Stimulated activated CD4-positive, alpha-beta T cell treated with anti-CD3 and anti-CD28 coated beads, Interleukin-2, amount 100 ng/mL, for 24 hours (primary cell): ENCODE measurements at places on chromosomes 2 and 18.

DNA sequence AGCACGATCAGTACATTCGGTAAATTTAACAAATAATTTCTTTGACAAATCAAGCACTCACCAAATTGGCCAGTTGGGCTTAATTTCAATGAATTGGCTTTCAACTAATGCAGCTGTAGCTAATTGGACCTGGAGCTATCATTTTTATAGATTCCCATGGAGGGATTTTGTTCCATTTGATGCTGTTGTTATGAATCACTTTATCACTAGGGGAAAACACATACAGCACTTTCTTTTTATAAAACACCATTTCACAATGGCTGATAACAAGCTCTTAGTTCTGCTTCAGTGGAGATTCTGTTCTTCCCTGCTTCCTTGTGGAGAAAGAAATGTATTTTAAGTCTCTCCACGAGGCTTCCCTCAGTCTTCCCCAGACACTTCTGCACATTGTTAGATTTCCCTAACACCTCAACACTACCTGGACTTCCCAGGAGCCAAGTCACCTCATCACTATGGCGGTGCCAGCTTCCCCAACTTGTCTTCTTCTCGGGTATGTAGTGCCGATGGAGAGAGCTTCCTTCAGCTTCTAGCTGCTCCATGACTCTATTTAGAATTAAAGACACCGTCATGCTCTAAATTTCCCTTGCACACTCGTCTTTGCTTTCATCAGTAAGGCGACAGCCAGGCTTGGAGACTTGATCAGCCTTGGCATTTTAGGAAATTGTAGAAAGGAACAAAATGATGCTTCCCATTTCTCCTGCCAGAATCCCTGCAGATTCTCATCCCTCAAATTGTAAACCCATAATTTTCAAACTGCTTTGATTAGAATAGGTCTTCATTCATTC, 72.0 kb downstream of the INPP5D start:
- no peak for DNase-seq

DNA sequence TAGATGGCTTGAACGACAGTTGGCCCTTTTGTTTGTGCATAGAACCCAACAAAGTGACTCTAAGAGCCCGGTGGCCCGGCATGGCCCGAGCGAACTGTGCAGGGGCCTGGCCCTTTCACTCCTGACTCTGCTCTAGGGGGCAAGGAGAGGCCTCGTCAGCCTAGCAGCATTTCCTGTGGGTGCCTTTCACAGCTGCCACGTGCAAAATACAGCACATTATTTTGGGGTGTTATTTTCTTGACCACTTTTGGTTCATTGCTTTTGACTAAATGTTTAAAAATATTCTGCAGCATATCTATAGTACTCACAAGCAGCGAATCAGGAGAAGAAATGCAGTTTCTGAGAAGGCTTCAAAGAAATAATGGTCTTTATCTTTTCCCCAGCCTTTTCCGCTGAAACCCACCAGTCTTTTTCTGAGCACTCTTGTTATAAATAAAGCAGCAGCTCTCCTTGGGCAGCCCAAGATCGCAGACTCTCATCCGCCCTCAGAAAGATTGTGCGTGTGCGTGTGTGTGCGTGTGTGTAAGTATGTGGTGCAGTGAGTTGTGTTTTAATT, 31.3 kb downstream of the DGKD start:
- DNase-seq: no peak

- DNase-seq: no peak
These were observed 15.9 kb upstream of the ARMC9 start for GRCh38 chr2:231182513-231182899.

DNA sequence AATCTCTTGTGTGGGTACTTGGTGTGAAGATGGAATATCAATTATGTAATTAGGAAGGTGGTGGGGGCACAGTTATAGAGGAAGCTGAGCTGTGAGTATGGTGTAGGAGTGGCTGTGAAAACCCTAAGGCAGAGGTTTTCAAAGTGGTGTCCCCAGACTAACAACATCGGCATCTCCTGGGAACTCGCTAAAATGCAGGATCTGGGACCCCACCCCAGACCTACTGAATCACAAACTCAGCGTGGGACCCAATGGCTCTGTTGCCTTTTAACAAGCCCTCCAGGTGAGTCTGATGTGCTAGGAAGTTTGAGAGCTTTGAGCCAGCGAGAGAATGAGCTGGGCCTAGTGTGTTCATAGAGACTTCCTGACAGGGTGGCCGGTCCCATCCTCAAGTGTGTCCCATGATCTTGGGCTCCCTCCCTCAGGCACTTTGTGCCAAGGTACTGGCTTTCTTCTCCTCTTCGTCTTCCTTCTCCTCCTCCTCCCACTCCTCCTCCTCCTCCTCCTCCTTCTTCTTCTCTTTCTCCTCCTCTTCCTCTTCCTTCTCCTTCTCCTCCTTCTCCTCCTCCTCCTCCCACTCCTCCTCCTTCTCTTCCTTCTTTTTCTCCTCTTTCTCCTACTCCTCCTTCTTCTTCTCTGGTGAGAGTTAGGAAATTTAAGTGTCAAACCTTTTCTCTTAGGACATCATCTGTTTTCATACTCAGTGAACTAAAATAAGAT, 86.6 kb downstream of the PDK1 start:
- no peak for DNase-seq

DNA sequence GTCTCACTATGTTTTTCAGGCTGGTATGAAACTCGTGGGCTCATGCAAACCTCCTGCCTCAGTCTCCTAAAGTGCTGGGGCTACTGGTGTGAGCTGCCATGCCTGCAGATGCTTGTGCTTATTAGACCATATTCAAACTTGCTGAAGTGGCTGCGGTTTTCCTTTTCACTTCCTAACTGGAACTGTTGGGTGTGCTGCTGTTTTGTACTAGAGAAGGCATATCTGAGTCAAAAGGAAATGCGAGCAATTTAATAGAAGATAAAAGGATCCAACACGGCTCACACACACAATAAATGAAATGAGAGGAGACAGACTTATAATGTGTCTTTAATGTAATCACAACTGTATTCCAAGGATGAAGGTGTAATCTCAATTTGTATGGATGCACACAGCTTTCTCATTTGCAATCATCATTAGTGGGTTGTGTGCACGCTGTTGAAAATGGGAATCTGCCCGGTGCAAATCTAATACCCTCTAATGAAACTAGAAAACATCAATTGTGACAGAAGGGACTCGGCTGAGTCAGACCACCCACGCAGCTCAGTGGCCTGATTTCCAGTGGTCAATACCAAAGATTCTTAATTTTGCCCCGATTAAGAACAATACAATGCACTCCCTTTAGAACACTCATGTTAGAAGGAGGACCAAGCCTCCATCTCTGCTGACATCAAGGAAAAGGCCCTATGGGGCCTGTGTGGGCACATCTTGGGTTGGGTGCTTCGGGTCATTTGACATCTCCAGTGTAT, 532.7 kb downstream of the TDRD15 start:
- no peak for DNase-seq

- no peak for DNase-seq
These were observed 93.0 kb upstream of the MYO3B start for GRCh38 chr2:170084820-170085491.

- DNase-seq: no peak
These were observed 532 bp downstream of the MYOM1 start for GRCh38 chr18:3219241-3219630.

DNA sequence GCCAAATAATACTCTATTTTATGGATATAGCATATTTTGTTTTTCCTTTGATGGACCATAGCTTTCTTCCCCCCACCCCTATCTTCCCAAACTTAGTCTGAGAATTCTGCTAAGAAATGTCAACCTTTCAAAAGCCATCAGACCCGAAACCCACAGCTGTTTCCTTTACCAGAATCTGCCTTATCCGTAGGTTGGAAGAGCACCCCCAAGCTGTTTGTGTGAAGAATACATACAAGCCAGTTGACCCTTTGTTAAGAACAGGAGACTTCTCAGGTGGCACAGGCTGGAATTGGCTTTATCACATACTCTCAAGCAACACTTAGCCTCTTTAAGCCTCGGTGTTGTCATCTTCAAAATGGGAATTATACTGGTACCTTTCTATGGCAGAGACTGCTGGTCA, 135.1 kb downstream of the ACTR3 start:
- DNase-seq: no peak

DNA sequence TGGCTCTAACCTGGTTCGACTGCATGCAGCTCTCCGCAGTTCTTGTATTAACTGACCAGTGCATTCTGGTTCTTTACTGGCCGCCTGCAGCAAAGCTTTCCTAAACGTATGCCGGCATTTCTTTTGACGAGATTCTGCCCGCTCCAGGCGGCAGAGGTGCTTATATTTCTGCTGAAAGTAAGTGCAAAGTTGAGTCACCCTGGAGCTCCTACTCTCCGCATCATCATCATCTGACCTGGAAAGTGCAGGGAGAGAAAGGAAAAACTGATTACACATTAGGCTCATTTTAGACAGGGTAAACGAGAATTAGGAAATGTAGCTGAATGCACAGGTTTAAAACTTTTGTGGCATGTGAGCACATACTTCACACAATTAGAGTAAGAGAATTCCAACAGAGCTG, 57.9 kb downstream of the INO80D start:
- no peak for DNase-seq

GRCh38 chr2:238120463-238121298, 17.8 kb upstream of the KLHL30 start:
- no peak for DNase-seq

DNA sequence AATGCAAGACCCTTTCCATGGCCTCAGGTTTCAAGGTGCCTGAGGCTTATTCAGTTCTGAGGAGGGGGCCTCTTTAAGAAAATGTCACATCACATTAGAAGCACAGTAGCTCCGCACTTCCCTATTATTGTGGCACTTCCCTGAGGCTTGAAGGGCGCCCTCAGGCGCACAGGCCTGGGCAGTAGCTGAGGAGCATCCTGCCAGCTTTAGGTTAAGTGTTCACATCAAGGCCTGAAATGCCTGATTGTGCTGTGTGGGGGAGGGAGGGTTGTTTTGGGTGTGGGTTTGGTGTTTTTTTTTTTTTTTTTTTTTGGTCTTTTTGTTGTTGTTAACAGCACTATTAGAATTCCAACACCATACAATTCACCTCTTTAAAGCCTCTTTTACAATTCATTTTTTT, 107.9 kb downstream of the CABLES1 start:
- DNase-seq: no peak

- DNase-seq: peak; percentile 64
These were observed 91.4 kb upstream of the CYRIA start for GRCh38 chr2:16756831-16757644.

- DNase-seq: no peak
These were observed 157.9 kb downstream of the PXDN start for GRCh38 chr2:1586251-1586922.

DNA sequence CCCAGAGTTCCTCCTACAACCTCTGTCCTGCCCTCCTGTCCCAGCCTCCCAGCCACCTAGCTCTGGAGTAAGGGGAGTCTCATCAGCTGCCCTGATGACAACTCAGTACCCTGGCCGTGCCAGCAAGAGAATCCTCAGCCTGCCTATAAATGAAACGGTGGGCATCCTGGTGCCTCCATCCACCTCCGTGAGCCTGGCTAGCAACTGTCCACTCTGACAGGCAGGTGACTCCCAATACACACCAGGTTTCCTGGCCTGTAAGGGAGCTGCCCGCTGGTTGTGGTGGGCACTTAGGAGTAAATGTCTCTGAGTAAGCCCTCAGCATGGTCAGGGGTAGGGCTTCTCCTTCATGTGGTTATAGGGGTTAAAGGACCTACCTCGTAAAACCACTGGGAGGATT, 81.5 kb downstream of the XDH start:
- no peak for DNase-seq

DNA sequence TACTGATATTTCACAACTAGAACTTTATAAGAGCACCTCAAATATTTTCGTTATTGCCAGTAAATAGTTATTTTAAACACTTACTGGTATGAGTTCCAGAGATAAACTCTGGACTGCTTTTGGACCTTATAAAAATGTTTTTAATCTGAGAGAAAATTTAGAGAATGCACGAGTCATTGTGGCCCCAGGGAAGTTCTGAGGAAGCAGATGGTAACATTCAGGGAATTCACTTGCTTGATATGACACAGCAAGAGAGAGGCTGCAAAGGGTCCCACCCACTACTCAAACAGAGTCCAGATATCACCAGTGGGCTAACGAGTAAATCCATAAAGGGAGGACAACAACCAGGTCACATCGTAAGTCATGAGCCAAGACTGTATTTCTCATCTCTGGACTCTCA, 526.8 kb downstream of the TDRD15 start:
- DNase-seq: no peak

DNA sequence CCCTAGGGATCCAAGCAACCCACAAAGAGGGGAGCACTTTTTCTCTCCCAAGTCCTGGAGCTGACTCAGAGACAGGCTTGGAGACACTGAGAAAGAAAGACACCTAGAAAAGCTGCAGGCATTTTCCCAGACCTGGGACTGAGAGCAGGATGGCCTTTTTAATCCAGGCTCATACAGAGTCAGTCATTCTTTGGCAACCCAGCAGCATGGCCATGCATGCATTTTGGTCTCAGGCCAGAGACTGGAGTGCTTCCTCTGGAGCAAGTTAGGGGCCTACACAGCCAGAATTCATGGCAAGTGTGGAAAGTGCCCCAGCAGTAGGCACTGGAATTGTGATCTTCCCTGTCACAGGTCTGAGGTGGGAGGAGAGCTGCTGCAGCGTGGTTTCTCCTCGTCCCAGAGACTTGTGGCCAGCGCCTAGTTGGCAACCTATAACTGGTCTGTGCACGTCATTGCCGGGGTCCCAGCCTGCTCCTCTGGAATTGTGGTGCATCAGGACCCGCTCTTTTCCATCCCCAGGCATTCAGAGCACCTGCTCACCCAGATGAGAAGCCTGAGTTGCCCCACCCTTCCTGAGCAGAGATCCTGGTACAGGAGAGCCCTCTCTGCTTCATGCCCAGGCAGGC, 231.9 kb upstream of the RAB6C start:
- DNase-seq: no peak

- no peak for DNase-seq
These were observed 10.4 kb downstream of the TMEM87B start for GRCh38 chr2:112065486-112065885.

DNA sequence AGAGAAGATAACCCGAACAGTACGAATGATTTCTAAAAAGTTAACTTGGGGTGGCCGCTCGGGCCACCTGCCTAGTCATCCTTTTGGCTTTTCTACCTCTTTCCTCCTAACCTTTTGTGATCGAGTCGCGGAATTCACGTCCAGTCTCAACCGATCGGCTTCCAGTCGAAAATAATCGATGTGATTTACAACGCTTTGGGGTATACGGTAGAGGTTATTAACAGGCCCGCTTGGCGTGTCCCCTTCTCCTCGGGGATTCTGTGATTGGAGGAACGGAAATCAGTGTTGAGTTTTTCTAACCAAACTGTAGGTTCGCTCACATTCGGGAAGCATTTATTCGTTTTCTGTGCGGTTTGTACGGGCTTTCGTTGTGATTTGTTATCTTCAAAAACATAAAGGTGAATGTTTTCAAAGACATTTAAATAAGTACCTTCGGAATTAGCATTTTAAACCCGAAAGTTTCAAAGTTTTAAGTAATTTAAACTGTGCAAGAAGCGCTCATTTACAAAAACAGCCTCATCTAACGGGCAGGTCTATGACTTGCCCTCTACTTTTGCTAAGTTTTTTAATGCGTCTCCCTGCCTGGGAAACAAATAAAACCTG, 588 bp upstream of the FOXI3 start:
- DNase-seq: peak; percentile 3

GRCh38 chr2:230908092-230908594, 16.9 kb downstream of the GPR55 start:
- peak; percentile 17 for DNase-seq
